ENCODE measurements at places on chromosomes 3 and 15.

DNA sequence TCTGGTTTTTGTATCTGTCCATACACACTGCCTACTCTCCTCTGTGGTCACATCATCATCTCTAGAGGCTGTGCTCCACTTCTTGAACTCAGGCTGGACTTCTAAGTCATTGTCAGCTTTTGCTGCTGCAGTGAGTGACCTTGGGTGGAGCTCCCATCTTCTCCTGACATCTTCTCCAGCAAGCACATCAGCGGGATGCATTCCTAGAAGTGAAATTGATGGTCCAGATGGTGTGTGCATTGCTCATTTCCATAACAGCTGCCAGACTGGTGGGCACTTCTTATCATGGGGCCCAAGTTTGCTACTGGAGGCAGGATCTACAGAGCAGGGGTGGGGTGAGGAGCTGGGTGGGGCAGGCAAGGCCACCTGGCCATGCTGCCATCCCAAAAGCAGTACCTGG, 109.9 kb downstream of the DNAJB8 start:
- no peak for DNase-seq

- DNase-seq: no peak
These were observed 207.9 kb upstream of the GADL1 start for GRCh38 chr3:31102196-31102879.

DNA sequence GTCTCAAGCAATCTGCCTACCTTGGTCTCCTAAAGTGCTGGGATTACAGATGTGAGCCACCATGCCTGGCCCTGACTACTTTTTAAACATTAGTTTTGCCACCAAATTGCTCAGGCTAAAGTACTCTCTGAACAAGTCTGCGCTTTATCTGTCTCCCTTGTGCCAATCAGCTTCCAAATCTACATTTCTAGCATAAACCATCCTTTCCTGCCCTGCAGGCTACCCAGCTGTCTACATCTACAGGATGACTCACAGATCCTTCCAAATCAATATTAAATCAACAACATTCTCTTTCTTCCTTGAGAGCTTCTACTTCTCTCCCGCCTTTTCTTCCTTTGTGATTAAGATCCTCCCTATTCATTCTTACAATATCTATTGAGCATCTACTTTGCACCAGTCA, 16.0 kb upstream of the ATOSA start:
- DNase-seq: no peak

GRCh38 chr3:188573956-188574355, 420.0 kb downstream of the LPP start:
- DNase-seq: no peak

- DNase-seq: no peak
These were observed at the start of gene HGD for GRCh38 chr3:120682095-120682681. Gene HGD, minus strand, starts transcription at chr3:120682239. Its CDS starts 128 bp downstream, at chr3:120682111.

DNA sequence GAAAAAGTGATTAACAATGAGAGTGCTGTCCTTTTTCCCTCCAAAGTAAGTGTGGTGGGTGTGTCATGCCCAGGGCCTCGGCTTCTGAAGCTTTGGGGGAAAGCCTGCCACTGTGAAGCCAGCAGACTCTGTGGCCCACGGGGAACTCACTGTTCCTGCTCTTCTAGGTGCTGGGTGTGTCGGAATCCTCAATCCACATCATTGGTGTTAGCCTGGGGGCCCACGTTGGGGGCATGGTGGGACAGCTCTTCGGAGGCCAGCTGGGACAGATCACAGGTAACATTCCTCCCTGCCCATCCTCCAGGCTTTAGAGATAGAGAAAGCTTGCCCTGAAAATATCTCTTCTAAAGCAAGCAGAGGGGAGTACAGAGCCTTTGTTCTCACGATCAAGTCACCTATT, 11.6 kb downstream of the PLA1A start:
- no peak for DNase-seq

DNA sequence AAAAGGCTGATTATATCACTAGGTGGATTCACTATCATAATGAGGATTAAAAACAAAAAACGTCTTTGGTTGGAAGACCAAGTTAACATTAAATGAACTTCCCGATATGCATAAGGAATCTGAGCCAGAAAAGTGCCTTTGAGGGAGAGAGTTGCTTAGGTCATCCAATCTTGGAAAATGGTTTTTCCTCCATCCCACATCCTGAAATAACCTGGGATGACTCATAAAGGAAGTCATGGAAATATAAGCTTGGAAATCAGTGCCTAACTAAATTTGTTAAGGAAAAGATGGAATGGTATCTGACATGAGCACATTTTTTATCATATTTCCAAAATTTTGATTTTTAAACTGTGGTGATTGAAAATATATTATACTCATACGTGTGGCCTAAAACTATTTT, 66.0 kb downstream of the KBTBD8 start:
- DNase-seq: no peak

DNA sequence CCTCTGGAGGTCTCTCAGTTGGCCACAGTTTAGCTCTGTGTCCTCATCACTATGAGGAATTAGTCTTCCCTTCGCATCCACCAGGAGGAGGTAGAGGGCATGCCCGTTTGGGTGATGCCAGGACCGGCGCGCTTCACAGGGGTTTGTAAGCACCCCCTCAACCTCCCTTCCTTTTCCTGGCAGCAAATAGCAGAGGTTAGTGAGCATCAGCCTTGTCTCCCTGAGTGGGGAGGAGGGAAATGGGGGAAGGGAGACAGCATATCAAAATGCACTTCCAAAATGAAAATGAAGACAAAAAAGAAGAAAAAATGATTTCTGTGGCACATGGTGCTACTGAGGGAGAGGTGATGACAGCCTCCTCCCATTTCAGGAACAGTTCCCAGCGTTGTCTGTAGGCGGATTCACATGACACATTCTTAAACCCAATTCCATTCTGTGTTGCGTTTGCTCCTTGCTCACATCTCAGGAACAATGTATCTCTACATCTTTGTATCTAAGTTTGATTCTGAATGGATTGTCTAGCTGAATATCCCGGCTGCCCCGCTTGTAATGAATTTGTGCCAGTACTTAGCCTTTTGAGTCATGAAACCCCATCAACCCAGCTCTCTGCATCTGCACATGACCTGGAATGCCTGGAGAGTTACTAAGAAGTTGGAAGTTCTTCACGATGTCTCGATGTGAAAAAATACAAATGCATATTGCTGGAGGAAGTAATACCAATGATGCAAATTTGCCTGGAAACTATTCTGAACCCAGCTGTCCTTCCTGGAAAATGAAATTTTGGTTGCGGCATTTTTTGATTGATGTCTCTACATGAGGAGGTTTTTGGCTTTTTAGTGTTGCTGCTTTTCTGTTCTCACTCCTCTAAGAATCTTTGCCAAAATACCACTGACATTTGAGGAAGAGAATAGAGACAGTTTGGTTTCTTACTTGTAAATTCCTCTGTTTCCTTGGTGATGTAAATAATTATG, 45.2 kb downstream of the TYRO3 start:
- DNase-seq: no peak

DNA sequence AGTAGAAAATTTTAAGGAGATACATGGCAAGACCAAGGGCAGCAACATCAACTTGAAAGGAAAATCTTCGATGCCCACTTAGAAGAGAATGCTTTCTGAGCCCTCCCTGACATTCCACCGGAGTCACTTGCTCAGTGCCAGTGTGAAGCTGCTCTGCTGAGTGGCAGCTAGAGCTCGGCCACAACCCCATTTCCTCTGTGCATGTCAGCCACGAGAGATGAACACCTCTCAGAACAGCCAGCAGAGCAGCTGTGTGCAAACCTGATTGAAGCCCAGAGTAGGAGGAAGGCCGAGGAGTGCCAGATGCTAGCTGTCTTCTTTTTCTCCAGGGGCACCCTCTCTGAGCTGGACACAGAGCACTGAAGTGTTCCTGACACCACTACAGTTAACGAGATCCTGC, 12.2 kb downstream of the TARS3 start:
- no peak for DNase-seq

GRCh38 chr3:141330718-141331376, 37.5 kb upstream of the ZBTB38 start:
- no peak for DNase-seq

GRCh38 chr3:198092276-198092675, 132.3 kb downstream of the LMLN start:
- DNase-seq: no peak

- no peak for DNase-seq
These were observed 230.1 kb upstream of the UBE2E1 start for GRCh38 chr3:23575697-23576096.

- DNase-seq: no peak
These were observed 34.9 kb upstream of the TIPARP start for GRCh38 chr3:156639414-156640023.

GRCh38 chr3:56197991-56198390, 270.3 kb downstream of the ERC2 start:
- no peak for DNase-seq

GRCh38 chr3:13162549-13163320, 89.5 kb upstream of the IQSEC1 start:
- no peak for DNase-seq

- DNase-seq: no peak
These were observed 217.2 kb downstream of the THSD4 start for GRCh38 chr15:71332431-71333004.

DNA sequence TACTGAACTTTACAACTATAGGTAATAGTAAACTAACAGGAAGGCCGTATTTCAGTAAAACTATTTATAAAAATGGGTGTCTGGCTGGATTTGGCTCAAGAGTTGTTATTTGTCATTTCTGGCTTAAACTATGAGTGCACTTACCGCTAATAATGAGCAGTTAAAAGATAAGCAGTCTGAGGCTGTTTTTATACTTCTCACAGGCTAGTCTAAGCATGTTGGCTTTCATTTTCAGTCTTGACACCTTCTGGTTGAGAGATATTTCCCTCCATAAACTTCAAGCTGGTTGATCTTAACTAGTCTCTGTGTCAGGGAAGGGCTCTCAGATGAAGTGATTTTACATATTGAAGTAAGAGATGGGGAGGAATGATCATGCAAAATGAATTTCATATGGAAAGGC, 96.1 kb downstream of the RSRC1 start:
- no peak for DNase-seq

DNA sequence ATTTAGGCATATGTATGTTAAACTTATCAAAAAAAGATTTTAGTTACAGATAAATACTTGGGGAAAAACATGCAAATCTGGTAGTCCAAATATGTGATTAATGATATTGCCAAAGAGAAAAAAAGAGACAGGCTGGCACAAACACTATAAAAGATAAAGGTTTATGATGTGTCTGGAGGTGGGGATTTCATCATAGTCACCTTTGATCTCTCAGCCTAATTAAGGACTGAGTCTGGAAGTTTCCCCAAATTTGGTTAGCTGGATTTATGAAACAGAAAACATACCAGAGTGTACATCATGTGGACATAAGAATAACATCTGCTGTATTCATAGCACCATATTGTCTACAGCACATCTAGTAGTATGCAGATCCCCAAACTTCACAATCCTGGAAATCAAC, 157.0 kb downstream of the FGF12 start:
- no peak for DNase-seq

DNA sequence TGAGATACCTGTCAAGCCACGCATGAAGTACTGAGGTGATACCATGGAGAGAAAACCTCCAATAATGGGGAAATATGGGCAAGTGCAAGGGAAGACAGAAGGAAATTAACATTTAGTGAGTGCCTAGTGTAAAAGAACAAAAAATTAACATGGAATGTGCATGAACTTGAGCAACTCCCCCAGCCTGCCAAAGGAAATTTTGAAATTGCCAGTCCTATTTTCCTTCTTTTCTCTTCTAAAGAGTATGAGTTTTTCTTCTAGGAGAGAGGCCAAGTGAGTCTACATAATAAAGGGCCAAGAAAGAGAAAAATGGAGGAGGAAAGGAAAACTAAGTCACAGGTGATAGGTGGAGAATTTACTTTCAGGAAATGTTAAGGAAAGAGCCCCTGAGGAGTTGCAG, 602.4 kb upstream of the MDFIC2 start:
- DNase-seq: no peak

- DNase-seq: no peak
These were observed 62.8 kb downstream of the PEX5L start for GRCh38 chr3:179973931-179974361.

DNA sequence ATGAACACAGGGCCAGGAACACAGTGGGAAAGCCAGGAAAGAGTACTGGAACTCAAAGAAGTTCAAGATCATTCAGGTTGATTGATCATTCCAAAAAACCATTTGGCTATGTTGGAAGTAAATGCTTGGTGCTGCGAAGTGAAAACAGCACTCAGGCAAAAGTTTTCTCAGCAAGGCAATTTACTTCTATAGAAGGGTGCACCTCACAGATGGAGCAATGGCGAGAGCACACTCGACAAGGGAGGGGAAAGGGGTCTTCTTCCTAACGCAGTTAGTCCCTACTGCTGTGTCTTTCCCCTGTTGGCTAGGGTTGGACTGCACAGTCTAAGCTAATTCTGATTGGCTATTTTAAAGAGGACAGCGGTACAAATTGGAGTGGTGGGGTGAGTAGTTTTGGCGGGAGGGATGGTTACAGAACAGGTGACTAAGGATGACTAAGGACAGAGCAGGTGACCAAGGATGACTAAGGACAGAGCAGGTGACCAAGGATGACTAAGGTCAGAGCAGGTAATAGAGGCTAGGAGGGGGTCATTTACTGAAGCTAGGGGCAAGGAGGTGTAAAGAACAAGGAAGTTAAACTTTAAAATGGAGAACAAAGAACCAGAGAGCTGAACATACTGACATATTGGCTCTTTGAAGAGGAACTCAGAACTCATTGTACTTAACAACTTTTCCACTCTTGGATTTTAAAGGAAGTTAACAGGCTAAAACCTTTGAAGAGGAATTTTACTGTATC, 43.3 kb downstream of the HOMER2 start:
- DNase-seq: no peak

GRCh38 chr3:28824316-28824715, 456.6 kb upstream of the RBMS3 start:
- DNase-seq: no peak

DNA sequence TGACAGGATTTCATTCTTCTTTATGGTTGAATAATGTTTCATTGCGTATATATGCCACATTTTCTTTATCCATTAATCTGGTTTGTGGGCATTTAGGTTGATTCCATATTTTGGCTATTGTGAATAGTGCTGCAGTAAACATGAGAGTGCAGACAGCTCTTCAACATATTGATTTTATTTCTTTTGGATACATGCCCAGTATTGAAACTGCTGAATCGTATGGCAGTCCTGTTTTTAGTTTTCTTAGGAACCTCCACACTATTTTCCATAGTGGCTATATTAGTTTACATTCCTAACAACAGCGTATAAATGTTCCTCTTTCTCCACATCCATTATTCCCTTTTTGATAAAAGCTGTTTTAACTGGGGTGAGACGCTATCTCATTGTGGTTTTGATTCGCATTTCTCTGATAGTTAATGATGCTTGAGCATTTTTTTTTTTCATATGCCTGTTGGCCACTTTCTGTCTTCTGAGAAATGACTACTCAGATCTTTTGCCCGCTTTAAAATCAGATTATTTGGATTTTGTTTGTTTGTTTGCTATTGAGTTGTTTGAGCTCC, 21.7 kb downstream of the AQP9 start:
- DNase-seq: no peak

GRCh38 chr15:91861223-91861622, 7.7 kb downstream of the SLCO3A1 start:
- DNase-seq: no peak

- DNase-seq: no peak
These were observed 121.6 kb downstream of the TFDP2 start for GRCh38 chr3:142027735-142028134.
